ENCODE measurements at places on chromosomes 7 and 10.

DNA sequence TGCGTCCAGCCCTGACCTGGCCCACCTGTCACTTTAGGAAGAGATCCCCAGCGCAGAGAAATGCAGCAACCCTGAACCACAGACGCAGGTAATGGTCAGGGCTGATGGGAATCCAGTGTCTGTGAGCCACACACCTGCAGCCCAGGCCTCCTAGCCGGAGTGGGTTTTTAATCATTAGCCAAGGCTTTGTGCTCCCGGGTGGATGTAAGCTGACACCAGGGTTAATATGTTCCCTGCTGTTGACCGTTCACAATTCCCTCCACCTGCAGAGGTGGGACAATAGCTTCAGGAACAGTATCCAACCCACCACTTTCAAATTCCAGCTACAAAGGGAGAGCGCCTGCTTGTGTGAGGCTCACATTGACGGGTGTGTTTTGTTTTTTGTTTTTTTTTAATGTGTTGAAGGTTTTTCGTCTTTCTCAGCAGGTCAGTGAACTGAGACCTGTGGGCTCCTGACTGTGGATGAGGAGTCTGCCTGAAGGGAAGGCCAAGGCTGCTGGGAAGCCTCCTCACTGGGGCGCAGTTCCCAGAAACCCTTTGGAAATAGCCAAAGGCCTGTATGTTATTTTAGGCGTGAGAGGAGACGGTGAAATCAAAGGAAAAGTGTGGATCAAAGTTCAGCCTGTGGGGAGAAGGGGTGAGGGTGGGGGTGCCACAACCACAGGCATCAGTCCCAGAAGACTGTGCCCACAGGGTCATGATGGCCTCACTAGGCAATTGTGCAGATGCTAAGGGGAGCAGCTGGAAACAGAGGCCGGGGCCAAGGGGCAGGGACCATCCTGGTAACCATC is 111.1 kb downstream of the TNS3 start:
- no peak for DNase-seq

DNA sequence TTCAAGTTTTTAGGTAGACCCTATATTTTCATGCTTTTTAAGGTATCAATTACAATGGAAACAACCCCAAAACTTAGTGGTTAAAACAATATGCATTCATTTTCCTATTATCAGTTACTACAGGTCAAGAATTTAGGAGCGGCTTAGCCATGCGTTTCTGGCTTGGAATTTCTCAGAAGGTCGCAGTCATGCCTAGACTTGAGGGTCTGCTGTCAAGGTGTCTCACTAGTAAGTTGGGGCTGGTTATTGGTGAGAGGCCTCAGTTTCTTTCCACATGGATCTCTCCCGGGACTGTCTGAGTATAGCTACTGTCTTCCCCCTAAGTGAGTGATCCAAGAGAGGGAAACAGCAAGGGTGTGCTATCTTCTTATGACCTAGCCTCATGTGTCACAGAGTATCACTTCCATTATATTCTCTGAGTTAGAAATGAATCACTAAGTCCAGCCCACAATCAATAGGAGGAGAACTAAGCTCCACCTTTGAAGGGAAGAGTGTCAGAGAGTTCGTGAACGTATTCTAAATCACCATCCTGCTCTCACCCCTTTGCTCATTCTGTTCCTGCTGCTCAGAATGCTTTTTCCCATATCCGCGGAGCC is 80.5 kb downstream of the RTKN2 start:
- no peak for DNase-seq

DNA sequence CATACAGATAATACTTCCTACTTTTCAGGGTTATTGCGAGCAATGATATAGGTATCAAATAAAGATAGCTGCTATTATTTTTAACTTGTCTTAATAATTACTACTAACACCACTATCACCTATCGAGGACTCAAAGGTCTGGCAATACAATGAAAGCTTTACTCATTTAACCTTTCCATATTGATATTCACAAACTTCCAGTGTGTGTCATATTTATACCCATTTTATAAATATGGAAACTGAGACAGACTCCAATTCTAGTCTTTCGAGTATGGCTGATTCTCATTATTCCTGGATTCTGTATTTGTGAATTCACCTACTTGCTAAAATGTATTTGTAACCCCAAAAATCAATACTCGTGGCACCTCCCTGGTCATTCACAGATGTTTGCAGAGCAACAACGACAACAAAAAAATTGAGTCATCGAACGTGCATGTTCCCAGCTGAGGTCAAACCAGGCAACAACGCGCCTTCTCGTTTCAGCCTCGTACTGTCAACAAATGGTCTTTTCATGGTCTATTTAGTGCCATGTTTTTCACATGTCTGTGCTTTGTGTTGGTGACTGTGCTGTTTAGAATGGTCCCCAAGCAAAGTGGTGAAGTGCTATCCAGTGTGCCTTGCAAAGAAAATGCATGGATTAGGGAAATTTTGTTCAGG is 51.7 kb downstream of the SMURF1 start:
- no peak for DNase-seq

DNA sequence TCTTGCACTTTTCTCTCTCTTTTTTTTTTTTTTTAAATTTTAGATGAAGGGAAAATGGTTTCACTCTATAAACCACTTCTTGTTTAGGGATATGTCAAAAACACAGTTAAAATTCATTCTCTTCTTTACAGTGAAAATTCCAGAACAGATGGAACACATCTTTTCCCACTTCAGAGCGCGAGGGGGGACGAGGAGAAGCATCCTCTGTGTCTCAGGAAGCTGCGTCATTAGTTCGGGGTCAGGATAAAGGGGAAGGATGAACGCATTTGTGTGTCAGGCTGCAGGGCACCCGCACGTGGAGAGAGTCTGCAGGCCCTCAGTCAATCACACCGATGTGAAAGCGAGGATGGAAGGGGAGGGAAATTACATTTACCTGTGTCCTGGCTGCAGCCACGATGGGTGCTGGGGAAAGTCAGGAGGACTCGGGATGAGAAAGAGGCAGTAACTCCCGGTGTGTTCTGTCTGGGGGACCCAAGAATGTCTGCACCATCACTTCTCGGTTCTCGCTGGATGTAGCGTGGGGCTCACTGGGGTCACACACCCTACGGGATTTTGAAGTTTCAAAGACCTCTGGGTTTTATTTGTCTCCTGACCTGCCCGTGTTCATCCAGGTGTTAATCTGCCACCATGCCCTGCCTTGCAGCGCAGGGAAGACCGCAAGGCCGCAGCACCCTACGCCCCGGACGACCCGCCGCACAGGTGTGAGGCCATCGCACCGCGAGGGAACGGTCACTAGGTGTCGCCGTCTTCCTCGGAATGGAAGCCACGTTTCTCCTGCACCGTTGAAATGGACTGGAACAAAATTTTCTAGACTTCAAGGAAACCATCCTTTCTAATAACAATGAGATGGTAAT is 66.7 kb upstream of the PITRM1 start:
- DNase-seq = peak; percentile 52

- DNase-seq = no peak
Observed at GRCh38 chr10:72753760-72754231, 61.9 kb downstream of the MCU start.

DNA sequence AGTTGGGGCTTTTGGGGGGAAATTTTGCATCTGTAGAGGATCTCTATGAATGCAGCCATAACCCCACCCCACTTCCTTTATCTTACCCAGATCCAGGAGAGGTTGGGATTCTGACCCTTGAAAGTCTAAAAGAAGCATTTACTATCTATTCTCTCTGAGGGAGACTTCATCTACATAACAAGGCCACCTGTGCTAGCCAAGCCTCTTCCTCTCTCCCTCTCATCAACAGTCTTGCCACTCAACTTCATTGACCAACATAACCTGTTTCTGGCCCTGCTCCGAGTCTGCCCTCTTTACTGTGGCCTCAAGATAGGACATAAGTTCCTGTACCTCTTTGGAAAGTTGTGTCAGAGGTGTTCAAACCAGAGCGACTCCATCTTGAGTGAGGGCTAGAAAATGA is 19.4 kb downstream of the TUBAL3 start:
- no peak for DNase-seq

GRCh38 chr7:155228894-155229293 is 68.8 kb upstream of the INSIG1 start:
- no peak for DNase-seq

GRCh38 chr10:76787746-76788451 is 849.7 kb downstream of the KCNMA1 start:
- no peak for DNase-seq

- no peak for DNase-seq
Observed at GRCh38 chr7:153887749-153888569, 164.2 kb upstream of the DPP6 start.
